ENCODE measurements at places on chromosomes 4 and X. TPM values are rescaled to one million over a fixed set of nuclear protein-coding genes. Genes with fewer than 3 reads are reported as not detected.

- no peak for DNase-seq
These were observed 225.8 kb downstream of the GABRG1 start for GRCh38 chr4:45897946-45898585.

DNA sequence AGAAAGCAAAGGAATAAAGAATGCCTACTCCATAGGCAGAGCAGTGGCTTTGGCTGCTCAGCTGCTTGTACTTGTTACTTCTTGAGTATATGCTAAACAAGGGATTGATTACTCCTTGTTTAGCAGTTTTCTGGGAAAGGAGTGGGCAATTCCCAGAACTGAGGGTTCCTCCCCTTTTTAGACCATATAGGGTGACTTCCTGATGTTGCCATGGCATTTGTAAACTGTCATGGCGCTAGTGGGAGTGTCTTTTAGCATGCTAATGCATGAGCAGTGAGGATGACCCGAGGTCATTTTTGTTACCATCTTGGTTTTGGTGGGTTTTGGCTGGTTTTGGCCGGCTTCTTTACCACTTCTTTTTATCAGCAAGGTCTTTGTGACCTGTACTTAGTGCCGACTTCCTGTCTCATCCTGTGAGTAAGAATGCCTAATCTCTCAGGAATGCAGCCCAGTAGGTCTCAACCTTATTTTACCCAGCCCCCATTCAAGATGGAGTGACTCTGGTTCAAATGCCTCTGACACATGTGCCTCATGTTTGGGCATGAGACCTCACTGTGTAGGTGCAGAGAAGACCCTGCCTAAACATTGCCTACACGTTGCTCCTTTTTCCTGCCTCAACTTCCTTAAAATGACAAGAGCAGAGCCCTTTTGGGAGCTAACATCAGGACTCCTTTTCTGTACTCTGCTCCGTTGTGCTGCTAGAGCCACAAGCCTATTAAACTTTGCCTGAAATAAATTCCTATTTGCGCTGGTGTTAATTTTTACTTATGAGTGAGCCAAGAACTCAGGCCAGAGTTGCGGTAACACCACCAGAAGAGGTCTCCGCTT, 21.0 kb upstream of the UBA6 start:
- no peak for DNase-seq

GRCh38 chrX:129771266-129771995, 8.3 kb upstream of the SASH3 start:
- no peak for DNase-seq

GRCh38 chr4:173217727-173218126, 49.1 kb downstream of the GALNT7 start:
- DNase-seq = no peak

DNA sequence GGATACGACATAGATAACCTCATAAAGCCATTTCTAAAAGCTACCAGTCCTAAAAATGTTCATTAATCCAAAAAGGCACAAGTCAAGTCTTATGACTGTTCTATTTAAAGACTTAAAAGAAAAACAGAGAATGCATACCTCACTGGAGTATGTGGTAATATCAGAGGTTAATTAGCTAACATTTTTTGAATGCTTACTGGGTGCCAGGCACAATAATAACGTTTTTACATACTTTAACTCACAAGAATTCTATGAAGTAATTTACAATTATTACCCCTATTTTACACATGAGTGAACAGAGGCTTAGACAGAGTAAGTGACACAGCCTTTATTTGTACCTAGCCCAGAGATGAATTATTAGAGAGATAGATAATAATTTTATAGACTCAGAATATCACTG, 207.5 kb downstream of the PDGFC start:
- no peak for DNase-seq

DNA sequence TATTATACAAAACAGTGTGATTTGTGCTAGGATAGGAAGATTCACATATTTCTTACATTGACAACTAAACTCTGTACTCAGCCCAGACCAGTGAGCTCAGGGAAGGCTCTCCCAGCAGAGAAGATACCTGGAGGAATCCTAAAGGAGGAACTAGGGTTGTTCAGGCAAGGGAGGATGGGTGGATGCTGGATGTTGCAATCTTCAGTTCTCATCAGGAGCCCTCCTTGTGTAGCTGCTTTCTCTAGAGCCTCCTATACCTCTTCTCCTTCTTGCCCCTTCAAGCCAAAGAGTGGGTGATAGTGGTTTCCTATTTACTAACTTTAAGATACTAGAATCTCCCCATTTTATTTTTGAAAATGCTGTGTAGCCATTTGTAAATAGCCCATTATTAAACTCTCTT, 117.3 kb downstream of the NKX6-1 start:
- no peak for DNase-seq

GRCh38 chrX:105462186-105462585, 241.7 kb upstream of the TEX13A start:
- DNase-seq = no peak

DNA sequence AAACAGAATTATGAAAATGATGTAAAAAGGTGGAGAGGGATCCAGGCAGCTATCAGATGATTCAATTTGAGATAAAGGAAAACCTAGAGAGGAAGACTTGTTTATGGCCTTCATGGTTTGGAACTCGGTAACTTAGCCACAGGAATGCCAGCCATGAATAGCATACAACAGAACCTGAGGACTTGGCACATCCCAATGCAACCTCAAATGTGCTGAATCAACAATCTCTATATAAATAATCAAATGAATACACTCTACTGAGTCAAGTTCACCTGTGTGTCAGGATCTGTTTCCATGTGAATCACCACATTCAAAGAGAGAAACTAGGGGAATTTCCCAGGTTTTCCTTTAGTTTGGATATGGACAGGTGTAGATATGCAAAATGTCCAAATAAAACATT, 86.9 kb downstream of the MBNL3 start:
- no peak for DNase-seq

- peak; percentile 72 for DNase-seq
These were observed 24.8 kb downstream of the ZFYVE28 start for GRCh38 chr4:2393353-2394270.

DNA sequence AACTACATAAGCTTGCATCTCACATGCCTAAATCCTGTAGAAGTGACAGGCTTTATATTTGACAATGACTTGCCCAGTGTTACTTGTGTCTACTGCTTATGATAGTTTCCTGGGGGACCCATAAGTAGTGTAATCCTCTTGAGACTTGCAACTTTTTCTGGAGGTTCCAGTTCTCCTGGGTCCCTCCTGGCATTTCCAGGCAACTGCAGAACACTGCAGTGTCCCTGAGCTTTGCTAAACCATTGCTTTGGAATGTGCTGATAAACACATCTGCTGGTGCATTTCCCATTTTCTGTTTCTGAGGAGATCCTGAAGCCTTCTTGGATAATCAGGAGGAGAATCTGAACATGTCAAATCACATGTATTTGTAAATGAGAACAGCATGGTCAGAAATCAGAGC, 82.0 kb downstream of the ANOS1 start:
- no peak for DNase-seq

SATL1 gene
- 0.06 TPM for total RNA-seq

All from lung (tissue), 17 donors.